NCI-H526 (cell line): ENCODE measurements at places on chromosomes 12 and 14.

DNA sequence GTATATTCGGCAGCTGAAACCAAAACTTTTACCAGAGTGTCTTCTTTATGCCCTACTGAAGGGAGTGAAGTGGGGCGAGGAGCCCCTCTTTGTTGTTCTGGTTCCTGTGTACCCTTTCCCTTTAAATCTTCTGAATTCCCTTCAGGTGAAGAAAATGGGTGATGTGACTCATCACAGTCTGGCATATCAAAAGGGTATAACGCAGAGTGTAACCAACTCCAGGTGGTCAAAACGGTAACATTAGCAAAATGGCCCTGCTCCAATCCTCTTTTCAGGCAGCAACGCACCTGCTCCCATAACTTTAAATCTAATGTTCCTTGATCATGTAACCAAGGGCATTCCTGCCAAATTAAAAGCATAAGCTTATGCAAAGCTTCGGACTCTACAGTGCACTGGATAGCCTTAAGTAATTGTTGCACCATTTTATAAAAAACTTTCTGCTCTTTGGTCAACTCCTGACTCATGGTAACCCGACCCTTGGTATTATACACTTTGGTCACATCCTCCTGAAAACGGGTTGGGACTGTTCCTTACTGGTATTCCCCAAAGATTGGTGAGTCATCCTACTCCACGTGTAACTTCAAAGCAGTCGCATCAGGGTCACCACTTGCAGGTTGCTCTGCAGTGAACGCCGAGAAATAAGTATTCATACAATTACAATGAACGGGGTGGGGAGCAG, 83.1 kb downstream of the KCNMB4 start:
- no peak for DNase-seq

- DNase-seq = no peak
Measured at GRCh38 chr12:14885718-14886221, at the start of gene MGP. Gene MGP, minus strand, starts transcription at chr12:14885854. Its CDS starts 63 bp downstream, at chr12:14885791.

DNA sequence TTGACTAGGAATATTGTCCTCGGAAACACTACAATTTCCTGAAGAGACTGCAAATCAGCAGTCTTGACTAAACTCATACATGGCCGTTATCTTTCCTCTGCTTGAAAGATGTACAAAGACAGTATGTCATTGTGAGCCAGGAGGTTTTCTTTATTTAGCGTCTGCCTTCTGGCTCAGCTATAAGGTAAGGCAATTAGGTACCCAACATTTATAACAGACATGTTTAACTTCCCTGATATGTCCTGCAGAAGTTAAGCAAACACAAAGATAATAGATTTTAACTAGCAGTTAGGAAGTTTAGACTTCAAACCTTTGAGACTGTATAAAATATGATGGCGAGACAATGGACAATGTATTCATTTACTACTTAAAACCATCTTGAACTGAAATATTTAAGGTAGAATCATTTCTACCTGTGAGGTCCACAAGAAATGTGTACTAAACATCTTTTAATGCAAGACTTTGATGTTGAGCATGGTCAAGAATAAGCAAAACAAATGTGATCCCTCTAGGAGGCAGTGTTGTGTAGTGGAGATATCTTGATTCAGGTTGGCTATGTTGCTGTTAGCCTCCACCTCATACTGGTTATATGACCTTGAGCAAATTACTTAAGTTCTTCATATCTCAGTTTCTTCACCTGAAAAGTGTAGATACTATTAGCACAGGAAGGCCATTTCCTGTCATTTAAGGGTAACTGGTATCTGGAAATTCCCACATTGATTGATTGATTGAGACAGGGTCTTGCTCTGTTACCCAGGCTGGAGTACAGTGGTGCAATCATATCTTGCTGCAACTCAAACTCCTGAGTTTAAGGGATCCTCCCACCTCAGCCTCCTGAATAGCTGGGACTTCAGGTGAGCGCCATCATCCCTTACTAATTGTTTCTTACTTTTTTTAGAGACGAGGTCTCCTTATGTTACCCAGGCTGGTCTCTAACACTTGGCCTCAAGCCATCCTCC, 96.3 kb upstream of the EEA1 start:
- peak; percentile 51 for DNase-seq

GRCh38 chr12:101298426-101298825, 18.5 kb downstream of the UTP20 start:
- DNase-seq = no peak

- no peak for DNase-seq
Measured at GRCh38 chr14:45641541-45641940, 388.5 kb upstream of the MIS18BP1 start.
